Endothelial cell of umbilical vein (primary cell): ENCODE measurements at places on chromosomes 2 and 18. TPM values are rescaled to one million over a fixed set of nuclear protein-coding genes. Genes with fewer than 3 reads are reported as not detected.
A peak's percentile ranks its signal among the peaks of the same experiment; 100 is the strongest.

- DNase-seq = no peak
These were observed 959.4 kb upstream of the GYPC start for GRCh38 chr2:125696560-125696959.

- DNase-seq = no peak
These were observed 78.1 kb upstream of the LAPTM4A start for GRCh38 chr2:20129331-20130159.

DNA sequence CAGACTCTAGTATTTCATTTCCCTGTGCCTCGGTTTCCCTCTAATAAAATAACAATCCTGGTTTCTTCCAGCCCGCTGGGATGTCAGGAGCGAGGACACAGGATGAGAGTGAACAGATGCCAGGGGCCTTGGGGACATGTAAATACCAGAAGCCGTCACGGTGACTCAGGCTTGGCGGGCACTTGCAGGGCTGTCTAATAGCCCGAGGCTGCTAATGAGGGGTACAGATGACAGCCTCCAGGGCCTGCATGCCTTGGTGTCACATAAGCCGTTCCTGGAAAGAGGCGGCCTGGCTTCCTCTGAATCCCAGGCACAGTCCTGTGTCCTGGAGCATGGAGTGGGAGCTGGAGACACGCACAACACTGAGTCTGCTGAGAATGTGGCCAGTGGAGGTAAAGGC lies 28.2 kb downstream of the HS1BP3 start:
- no peak for DNase-seq

- no peak for DNase-seq
These were observed 121.1 kb downstream of the LDLRAD4 start for GRCh38 chr18:13339653-13340052.

DNA sequence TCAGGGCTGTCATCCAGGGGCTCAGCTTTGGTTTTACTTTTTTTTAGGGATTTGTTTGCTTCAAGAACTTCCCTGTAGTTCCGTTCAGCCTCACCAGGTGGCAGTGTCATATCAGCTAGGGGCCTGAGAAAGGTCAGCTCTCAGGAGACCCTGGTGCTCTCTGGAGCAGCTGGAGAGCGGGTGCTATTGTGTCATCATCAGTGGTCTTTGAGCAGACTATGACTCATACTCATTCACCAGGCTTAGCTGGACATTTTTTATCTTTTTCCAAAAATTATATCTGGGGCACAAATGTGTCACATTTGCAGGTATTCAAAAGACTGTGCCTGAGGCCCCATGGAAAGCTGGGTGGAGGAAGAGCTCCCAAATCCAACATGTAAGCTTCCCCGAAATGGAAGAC lies 24.4 kb downstream of the ZNF892 start:
- peak; percentile 45 for DNase-seq

Gene COL3A1
- polyA plus RNA-seq = 2.1 and 2.3 TPM in 2 replicates

Gene ZNF512
- 13.1 and 17.8 TPM in 2 replicates for polyA plus RNA-seq
